ENCODE measurements at places on chromosomes 12 and 14.

- no peak for DNase-seq
These were observed 5.2 kb upstream of the ITGA5 start for GRCh38 chr12:54424224-54424623.

GRCh38 chr12:51216642-51217041 is 1.2 kb downstream of the POU6F1 start:
- no peak for DNase-seq

DNA sequence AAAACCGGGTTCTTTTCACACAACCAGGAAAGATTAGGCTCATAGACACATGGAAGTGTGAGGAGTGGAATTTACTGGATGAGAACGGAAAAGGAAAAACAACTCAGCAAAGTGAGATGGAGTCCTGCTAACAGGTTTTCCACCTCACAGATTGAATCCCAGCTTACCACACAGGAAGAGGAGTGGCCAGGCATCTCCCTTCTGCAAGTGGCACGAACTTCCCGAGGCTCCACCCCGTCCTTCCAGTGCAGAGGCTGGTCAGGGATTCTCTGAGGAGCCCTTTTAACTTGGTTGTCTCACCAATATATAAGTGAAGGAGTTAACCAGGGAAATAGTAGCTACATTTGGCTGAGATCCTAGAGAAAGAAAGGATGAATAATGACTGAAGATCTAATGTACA is 102.8 kb downstream of the SCAF11 start:
- DNase-seq: no peak

GRCh38 chr12:26422839-26423398 is 227.5 kb downstream of the SSPN start:
- DNase-seq: no peak

GRCh38 chr12:122282061-122282460 is 15.8 kb upstream of the VPS33A start:
- DNase-seq: no peak

DNA sequence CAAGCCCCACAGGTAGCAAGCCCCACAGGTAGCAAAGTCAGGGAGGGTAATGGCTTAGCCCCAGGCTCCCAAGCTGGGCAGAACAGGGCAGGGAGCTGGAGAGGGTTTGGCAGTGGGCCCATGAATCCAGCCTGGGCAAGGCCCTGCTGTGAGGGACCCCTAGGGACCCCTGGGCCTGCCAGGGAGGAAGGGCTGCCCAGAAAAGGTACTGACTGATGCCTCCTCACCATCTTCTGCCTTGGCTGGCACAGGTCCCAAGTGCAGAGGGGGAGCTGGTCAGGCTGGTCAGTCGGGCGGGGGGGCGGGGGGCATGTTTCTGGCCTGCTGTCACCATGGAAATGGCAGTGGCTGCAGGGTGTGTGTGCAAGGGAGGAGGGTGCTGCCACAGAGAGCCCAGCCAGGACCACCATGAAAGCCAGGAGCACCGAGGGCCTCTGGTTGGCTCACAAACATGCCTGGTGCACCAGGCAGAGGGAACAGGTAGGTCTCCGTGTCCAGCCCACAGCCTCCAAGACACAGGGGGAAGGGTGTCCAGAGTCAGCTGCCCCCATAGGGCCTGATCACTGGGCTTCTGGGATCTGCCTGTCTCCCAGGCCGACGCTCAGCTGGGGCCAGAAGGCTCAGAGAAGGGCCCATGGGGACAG is 1.5 kb upstream of the CRIP2 start:
- DNase-seq: no peak

DNA sequence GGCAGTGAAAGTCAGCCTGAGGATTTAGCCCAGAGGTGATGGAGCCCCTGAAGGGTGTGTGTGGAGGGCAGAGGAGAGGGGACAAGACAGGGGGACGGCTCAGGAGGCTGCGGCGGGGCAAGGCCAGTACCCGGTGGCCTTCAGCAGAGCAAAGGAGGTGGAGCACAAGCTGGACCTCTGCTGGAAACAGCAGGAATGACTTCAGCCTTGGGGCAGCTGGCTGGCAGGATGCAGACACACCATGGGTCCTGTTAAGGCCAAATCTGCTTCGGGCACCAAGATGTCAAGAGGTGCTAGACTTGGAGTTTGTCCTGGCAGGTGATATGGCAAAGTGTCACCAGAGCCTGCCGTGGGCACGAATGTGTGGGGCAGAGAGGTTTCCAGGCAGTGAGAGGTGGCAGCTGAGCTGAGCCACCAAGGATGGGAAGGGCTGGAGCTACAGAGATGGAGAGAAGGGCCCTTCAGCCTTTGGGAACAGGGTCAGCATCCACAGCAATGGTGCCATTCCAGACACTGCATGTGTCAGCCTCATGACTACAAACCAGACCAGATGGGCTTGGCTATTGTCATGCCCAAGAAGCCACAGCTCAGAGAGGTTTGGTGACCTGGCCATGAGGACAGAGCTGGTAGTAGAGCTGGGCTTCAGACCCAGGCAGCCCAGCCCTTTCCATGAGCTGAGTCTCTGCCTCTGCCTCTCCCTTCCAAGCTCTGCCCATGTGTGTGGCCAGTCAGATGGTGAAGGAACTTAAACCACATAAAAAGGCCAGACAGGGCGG is 91.9 kb downstream of the LGMN start:
- DNase-seq: no peak

GRCh38 chr12:31517994-31518393 is 72.9 kb downstream of the DENND5B start:
- DNase-seq: no peak

- DNase-seq: no peak
These were observed 18.7 kb downstream of the DUSP16 start for GRCh38 chr12:12543959-12544358.

GRCh38 chr12:29591140-29592020 is 93.9 kb upstream of the OVCH1 start:
- DNase-seq: no peak

- DNase-seq: no peak
These were observed 151.6 kb upstream of the SYT1 start for GRCh38 chr12:78712834-78713481.

DNA sequence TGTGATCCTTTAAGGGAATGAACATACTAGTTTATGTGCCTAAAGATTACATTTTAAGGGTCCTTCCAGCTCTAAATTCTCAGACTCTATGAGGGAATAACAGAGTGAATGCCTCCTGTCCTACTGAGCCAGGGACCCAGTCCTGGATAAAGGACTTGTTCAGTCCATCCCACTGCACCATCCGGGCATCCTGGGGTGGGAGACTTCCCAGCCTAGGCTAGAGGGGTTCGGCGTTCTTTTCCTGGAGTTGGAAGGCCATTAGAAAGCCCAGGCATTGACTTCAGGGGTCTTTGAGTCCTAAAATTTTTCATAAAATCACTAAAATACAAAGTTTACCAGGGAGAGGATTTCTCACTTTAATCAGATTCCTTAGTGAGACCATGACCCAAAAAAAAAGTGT is 127.9 kb upstream of the FKBP4 start:
- DNase-seq: no peak

Data from effector CD4-positive, alpha-beta T cell (primary cell).